ENCODE measurements at places on chromosomes 7 and 10.
A peak's percentile ranks its signal among the peaks of the same experiment; 100 is the strongest.

- no peak for DNase-seq
These were observed 43.8 kb upstream of the SEC61G start for GRCh38 chr7:54802841-54803240.

GRCh38 chr7:92632791-92633190 is 42.6 kb upstream of the FAM133B start:
- no peak for DNase-seq

DNA sequence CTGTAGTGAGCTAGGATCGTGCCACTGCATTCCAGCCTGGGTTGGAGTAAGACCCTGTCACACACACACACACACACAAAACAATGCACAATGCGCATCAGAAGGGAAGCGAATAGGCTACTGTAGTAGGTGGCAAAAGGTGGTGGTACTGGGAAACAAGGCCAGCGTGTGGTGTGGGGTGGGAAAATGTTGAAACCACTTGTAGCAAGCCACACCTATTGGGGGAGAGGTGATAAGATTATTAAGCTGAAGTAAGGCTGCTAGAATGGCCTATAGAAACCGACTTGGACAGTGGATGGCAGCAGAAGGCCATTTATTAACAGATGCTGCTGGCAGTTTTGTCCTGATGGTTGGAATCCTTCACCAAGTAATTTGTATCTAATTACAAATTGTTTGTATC is 7.2 kb upstream of the CHCHD1 start:
- no peak for DNase-seq

DNA sequence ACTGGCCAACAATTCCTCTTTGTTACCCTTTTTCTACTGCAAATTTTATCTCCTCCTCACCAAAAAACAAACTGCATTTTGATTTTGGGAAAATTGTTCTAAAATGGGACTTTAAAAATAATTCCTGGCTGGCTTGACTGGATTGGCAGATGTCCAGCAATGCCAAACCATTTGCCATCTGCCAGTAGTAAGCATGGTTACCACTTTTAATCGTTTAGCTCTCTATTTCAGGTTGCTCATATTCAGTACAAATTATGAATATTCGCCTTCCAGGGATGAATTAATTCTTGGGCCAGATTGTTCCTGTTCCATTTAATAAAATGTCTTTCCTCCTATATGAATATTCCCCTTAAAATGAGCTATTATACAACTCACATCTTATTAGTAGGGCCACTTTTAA is 35.7 kb downstream of the SMNDC1 start:
- DNase-seq = no peak

DNA sequence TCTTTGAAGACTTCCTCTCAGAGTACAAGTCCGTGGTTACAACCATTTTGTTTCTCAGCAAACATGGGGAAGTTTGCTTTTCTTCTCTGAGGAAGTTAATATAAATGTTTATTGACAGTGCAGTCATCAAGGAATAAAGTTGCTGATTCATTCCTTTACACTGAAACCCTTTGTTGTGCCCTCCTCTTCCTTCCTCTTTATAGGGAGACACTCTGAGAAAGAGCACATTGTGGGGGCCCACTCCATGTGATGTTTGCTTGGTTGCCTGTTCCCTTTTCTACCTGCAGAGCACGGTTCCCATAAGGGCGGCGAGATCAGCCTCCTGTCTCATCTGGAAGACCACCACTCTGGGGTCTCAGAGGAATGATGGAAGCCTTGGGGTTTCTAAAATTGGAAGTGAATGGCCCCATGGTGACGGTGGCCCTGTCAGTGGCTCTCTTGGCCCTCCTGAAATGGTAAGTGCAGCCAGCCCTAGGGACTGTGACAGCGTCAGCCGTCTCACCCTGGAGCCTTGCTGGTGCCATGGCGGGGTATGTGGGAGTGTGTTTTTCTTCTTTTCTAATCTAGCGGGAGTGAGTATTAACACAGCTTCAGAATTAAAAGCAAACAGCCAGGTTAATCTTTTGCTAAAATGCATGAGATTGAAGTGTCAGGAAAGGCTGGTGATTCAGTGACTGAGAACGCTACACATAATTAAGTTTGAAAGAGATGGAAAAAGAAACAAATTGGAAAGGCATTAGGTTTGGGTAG is at the start of gene TBXAS1:
TBXAS1 (plus strand) TSS at position 240 of the 750 bp plus-strand sequence; CDS start at position 367, 127 bp downstream.
- DNase-seq = no peak

DNA sequence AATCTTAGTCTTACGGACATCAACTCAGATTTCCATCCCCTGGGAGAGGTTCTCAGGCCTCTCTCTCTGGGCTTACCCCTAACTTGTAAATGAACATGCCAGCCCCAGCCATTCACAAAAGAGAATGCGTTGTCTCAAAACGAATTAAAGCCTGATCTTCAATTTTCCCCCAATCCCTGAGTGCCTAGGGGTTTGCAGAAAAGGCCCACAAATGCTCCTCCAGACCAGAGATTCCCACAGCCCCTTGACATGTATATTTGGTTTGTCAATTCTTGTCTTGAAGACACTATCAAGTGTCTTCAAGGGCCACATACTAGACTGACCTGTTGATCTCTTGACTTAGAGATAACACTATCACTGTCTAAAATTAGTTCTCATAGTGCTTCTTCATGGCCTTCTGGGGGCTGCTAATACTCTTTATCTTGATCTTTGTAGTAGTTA is 11.9 kb upstream of the HOXA13 start:
- no peak for DNase-seq

GRCh38 chr10:88964869-88965415 is 12.4 kb upstream of the ACTA2 start:
- DNase-seq = no peak

- DNase-seq = no peak
These were observed 25.6 kb downstream of the ANKMY2 start for GRCh38 chr7:16619979-16620408.

DNA sequence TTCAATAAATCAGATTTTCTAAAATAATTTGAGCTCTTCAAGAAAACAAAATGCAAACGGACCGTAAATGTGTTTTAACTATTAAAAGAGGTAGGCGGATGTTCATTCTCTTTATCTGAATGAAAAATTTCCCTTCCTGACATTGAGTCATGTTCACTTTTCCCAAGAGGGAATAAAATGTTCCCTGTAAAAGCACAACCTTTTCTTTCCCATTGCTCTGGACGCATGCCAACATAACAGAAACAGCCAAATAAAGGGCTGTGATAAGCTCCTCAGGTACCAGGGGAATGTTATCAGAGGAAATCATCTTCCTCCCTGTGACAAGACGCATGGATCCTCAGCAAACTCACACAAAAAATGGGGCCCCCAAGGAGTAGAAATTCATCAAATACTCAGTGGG is 251.8 kb downstream of the MTERF1 start:
- DNase-seq = no peak

DNA sequence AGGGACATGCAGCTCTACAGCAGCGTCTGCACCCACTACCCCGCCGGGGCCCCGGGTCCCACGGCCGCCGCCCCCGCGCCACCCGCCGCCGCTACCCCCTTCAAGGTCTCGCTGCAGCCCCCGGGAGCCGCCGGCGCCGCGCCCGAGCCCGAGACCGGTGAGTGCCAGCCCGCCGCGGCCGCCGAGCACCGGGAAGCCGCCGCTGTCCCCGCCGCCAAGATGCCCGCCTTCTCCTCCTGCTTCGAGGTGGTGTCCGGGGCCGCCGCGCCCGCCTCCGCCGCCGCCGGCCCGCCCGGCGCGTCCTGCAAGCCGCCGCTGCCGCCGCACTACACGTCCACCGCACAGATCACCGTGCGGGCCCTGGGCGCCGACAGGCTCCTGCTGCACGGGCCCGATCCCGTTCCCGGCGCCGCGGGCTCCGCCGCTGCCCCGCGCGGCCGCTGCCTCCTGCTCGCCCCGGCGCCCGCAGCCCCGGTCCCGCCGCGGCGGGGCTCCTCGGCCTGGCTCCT is 631 bp downstream of the OTUD1 start:
- DNase-seq = no peak

- DNase-seq = no peak
These were observed 222.9 kb upstream of the ZNF32 start for GRCh38 chr10:43871545-43871944.

DNA sequence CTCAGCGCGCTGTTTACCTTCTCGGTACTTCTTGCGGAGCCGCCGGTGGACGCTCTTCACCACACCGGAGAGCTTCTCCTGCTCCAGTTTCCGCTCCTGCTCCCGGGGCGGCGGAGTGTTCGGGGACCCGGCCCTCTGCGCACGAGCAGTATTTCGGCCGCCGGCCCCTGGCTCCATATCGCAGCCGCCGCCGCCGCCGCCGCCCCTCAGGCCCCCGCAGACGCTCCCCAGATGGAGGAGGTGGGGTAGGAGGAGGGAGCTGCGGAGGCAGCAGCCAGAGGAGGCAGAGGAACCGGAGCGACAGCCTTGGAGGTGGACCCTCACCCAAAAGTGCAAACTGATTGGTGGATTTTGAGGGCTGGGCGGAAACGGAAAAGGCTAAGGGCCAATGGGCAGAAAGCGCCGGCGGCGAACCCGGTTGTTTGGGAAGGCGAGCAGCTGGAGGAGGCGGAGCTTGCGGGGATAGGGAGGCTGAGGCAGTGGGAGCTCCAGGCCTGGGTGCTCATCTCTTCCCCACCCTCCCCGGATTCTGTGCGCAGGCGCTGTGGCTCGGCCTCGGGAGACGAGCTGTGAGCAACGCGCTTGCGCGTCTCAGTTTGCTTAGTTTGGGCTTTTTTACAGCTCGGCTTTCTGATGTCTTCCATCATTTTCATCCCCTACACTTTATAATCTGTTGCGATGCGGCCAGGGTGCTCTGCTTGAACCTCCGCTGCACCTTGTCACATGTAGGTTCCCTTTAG is 146.9 kb downstream of the GPR85 start:
- DNase-seq = peak; percentile 95

GRCh38 chr10:119480667-119481066 is 61.9 kb downstream of the RGS10 start:
- DNase-seq = no peak

DNA sequence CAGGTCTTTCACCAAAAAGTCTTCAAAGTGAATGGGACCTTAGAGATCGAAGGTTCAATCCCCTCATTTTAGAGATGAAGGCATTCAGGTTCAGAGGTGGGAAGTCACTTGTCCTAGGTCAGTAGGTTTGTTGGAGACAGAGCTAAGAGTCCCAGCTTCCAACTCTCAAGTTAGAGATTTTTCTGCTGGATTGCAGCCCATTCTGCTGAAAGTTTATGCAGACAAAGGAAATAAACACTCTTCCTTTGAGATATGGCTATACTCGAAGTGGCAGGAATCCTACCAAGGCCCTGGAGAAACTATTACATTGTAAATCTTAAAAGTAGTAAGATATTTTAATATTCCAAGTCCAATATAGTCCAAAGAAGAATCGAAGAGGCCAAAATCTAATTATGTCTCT is 64.4 kb downstream of the LYZL1 start:
- no peak for DNase-seq

GRCh38 chr10:77853256-77853655 is 73.3 kb downstream of the DLG5 start:
- no peak for DNase-seq

DNA sequence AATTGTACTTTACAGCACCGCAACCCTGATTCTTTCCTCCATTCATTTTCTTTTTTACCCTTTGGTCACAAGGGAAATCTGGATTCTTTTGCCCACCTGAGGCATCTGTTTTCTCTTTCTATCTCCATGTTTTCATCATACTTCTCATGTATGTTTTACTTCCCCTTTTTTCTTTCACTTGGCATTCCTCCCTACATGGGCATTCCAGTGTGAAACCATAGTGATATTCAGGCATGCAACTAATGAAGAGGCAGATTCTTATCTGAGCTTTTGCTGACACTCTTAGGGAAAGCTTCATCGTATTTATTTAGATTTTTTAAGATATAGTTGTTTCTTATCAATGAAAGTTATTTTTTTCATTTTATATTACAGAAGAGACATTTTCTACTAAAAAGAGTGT is 405.2 kb upstream of the TEX47 start:
- DNase-seq = no peak

DNA sequence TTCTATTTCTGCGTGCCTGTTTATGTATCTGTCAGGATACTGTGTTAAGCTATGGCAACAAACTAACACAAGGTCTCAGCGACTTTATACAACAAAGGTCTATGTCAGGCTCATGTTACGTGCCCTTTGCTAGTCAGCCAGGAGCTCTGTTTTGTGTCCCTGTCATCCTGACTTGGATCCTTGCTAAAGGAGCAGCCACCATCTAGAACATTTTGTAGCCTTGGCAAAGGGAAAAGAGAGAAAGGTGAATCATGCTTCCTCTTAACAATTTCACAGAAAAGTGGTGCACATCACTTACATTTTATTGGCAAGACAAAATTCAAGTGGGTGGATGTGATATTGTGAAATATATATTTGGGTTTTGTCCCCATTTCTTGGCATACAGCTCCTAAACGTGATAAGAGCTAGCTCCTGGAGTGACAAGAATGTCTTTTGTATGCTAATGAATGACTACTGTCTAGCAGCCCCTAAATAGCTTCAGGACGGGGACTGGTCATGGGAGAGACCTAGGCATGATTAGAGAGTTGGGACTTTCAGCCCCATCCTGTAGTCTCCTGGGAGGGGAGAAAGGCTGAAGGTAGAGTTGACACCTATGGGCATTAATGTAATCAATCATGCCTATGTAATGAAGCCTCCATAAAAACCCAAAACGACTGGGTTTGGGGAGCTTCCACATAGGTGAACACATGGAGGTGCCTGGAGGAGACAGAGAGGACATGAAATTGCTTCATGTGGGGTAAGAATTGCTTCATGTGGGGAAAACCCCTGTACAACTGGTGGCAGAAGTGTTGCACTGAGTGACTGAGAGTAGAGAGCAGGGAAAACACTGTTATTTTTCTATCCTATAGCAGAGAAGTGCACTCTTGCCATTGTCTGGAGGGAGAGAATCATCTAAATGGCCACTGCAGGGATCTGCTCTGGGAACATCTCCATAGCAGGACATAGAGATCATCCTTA is 33.0 kb downstream of the MRPL32 start:
- no peak for DNase-seq

DNA sequence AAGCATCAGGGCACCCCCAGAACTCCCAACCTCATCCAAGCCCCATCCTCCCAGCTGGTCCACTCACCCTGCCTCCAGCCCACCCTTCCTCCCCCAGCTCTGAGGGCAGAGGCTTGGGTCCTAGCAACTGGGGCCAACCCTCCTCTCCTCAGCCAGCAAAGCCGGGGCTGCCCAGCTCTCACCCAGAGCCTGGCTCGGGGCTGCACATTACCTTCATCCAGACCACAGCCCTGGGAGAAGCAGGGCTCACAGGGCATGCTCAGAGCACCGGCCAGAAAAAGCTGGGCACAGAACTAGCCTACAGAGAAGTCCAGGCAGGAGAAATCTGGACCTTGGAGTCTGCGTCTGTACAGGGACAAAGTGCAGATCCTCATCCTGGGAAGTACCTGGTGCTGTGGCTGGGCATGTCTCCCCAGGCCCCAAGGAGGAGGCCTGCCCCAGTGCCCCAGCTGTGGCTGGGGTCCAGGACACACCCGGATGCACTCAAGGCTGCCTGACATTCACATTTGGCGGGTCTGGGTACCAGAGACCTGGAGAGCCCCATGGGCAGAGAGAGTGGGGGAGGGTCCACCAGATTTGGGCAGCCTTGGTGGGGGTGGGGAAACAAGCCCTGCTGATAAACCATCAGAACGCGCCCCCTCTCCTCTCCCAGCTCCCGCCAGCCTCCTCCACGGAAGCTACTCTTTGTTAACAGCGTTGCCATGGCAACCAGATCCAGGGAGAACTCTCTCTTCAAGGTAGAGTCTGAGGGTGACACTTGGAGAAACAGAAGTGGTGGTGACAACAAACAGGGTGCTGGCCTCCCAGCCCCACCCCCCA is 5.1 kb downstream of the RASGEF1A start:
- DNase-seq = no peak

- no peak for DNase-seq
These were observed 23.6 kb downstream of the PITRM1 start for GRCh38 chr10:3148994-3149393.

Data from esophagus squamous epithelium (tissue), 5 donors.